Kidney tubule cell (primary cell): ENCODE measurements at places on chromosomes 2 and 18.

DNA sequence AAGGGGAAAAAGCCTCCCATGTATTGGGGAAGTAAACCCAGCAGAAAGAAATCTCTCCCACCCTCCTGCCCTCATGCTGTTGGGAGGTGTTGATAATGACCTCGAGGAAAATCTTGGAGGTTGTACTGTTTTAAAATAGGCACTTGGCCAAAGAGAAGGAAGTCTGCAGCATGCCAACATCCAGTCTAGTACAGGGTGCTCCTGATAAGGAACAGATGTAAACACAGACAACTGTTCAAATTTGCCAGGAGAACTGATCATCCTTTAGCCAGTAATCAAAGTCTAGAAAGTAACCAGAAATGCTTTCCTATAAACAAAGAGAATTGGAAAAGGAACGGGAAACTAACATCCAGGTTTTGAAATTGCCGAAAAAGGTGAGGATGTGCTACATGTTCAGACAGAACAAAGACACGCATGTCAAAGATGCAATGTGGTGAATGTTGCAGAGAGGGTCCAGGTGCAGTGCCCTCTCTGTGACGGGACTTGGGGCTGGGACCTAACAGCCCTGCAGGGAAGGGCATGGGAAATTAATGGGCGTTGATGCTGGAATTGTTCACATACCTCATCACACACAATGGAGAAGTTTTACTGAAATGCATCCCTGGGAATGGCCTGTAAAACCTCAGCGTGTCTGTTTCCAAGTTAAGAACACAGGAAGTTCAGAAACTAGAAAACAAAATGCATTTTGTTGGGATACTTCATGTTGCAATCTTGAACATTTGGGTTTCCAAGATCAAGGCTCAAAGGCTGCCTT, 125.7 kb upstream of the RND3 start:
- DNase-seq, result no peak

- DNase-seq, result no peak
Measured at GRCh38 chr2:151762694-151763093, 28.4 kb upstream of the NEB start.

GRCh38 chr2:38239452-38239851, 137.6 kb downstream of the ATL2 start:
- peak; percentile 67 for DNase-seq

DNA sequence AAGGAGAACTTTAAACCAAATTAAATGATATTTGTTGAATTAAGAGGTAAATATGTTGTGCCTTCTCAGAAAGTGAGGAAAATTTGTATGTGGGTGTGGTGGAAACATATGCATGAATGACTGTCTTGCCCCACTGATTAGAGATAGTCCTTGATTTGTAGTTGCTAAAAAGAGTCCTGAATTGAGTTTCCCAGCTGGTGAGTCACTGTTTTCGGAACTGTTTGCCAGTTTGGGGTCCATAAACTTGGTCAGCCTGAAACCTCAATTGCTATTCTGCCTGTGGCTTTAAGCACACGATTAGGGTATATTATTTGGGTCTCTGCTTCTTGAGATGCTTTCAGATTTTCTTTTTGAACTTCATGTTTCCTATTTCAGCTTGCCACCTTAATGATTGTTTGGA, 53.3 kb downstream of the PIKFYVE start:
- DNase-seq, result no peak

DNA sequence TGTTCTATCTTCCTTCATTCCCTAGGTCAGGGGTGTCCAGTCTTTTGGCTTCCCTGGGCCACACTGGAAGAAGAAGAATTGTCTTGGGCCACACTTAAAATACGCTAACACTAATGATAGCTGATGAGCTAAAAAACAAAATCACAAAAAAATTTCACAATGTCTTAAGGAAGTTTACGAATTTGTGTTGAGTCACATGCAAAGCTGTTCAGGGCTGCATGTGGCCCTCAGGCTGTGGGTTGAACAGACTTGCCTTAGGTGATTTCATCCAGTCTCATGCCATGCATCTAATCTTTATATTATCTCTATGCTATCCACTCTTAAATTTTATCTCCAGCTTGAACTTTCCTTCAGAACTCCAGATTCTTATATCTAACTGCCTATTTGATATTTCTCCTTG, 80.1 kb downstream of the CCDC85A start:
- no peak for DNase-seq
